ENCODE measurements at places on chromosomes 7 and 10. TPM values are rescaled to one million over a fixed set of nuclear protein-coding genes. Genes with fewer than 3 reads are reported as not detected.

DNA sequence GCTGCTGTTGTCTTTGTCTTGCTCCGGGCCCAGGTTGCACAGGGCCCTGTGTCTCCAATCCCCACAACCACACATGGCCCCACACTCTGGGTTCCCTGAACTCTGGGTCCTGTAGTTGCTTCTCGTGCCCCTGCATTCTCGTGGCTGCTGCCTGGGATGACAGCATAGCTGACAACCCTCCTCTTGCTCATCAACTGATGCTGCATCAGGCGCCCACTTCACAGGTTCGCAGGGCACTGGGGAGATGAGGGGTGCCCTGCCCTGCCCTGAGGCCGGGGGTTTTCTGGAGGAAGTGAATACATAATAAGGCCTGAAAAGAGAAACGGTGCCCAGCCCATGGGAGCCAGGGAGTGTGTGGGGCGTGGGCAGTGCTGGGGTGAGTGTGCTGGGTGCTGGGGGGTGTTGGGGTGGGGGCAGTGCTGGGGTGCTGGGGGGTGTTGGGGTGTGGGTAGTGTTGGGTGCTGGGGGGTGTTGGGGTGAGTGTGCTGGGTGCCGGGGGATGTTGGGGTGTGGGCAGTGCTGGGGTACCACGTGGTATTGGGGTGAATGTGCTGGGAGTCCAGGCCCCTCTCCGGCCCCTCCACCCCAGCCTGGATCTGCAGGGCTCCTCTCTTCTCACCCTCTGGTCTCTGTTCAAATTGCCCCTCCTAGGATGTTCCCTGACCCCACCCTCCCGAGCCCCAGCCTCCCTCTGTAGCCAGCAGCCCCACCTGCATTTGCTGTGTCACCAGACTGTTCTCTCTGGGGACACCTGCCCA lies 2.0 kb upstream of the MTG1 start:
- peak; percentile 78 for DNase-seq

GRCh38 chr7:108327353-108327752 lies 128.9 kb downstream of the NRCAM start:
- no peak for DNase-seq

GRCh38 chr10:110824152-110824441 lies 47.6 kb upstream of the PDCD4 start:
- DNase-seq = no peak

ARL4A gene
- total RNA-seq = 11.3 TPM

DNA sequence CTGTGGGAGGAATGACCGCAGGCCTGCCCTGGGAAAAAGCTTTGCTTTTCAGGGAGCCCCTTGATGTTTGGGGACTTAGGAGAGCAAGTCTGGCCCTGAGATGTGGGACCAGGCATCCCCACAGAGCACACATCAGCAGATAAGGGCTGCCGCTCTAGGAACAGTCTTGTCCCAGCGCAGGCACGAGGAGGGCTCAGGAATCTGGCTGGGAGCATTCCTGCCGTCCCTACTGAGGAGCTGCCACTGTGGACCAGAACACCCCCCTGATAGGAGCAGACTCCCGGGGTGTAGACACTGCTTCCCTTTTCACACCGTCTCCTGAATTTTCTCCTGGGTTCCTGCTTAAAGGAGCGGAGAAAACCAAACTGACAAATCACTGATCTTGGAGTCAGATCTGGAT lies 232.3 kb downstream of the CUX1 start:
- no peak for DNase-seq

SFTPA1 gene
- total RNA-seq = not detected

GRCh38 chr7:17212188-17212587 lies 86.3 kb upstream of the AHR start:
- DNase-seq = no peak

DNA sequence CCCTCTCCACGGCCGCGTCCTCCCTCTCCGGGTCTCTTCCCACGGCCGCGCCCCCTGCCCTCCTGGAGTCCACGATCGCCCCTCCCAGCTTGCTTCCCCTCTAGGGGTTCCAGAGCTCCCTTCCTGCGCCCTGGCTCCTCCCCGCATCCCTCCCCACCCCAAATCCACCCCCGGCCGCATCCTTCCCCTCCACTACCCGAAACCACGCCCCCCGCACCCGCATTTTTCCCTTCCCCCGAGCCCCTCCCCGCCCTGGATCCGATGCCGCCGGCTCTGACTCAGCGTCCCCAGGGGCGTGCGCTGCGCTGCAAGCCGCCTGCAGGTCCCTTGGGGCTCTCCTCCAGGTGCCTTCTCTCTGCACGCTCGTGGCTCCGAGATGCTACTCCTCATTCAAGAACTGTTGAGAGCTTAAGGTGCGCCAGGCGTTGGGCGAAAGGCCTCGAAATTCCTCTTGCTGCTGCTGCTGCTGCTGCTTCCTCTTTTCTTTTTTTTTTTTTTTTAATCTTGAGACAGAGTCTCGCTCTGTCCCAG lies 372 bp upstream of the TMEM130 start:
- peak; percentile 79 for DNase-seq

H2BK1 gene
- not detected for total RNA-seq

GRCh38 chr10:103278537-103278823 lies 1.5 kb downstream of the INA start:
- DNase-seq = no peak

DNA sequence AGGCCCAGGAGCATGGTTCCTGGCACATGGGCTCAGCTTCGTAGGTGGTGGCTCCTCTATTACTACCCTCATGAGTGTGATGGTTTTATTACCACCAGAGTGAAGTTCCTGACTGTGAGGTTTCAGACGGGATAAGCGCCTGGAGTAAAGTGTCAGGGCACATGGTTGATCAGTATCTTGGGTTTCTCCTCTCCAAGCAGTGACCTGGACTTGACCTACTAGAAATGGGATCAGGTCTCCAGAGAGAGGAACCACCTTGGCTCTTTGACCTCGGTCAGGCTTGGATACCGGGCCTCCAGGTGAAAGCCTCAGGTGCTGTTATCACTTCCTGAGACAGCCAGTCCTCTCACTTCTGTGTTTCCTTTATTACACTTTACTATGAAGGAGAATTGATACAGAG lies 67.7 kb downstream of the GRK5 start:
- DNase-seq = no peak

GRCh38 chr10:132326344-132326889 lies 5.6 kb upstream of the LRRC27 start:
- no peak for DNase-seq

GRM3 gene
- not detected for total RNA-seq

DNA sequence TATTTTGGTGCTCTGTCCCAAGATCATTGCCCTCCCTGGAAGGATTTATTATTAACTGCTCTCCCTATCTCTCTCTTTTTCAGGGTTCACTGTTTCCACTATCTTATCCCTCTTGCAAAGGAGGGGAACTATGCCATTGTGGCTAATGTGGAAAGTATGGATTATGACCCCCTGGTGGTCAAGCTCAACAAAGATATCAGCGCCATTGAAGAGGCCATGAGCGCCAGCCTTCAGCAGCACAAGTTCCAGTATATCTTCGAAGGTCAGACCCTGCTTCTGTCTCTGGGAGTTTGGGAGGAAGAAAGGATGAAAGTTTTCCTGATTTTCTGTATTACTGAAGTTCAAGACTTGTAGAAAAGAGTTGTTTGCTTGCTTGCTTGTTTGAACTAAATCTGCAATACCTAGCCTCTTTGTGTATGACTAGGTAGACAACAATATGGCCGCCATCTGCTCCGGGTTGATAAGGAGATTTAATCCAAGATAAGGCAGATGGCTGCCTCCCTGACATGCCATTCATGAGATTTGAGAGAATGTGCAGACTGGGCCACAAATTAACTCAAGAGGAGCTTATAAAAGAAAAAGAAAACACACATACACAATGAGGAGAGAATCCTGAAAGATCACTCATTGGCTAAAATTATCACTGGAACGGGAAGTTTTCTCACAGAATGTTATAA lies 122.2 kb upstream of the LRGUK start:
- no peak for DNase-seq

OR2F2 gene
- not detected for total RNA-seq

GRCh38 chr7:98355250-98355538 lies 45.7 kb downstream of the BAIAP2L1 start:
- no peak for DNase-seq

GRCh38 chr10:124168991-124169802 lies 75.8 kb upstream of the CHST15 start:
- no peak for DNase-seq

- no peak for DNase-seq
Observed at GRCh38 chr7:158420591-158421340, 166.9 kb downstream of the PTPRN2 start.

DNA sequence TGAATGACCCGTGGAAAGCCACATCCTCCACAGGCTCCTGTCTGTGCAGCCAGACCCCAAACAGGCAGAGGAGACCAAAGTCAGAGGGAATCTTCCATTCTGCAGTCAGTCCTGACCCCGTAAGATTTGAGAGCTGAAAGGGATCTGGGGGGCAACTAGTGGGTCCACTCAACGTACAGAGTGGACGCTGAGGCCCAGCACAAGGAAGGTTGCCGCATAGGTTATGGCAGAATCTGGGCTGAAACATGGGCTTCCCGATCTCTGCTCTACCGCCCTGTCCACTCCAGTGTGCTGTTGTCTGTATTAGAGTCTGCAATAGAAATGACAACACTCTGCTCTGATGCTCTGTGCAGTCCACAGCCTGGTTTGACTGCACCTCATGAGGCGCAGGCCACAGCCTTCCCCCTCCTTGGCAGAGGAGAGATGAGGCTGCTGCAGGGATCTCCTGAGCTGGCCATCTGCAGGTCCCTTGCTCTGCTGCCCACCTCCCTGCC lies 7.9 kb upstream of the ZNF22 start:
- DNase-seq = no peak

AOAH gene
- 10.4 TPM for total RNA-seq

GRCh38 chr7:17070231-17070708 lies 188.5 kb upstream of the AGR3 start:
- no peak for DNase-seq

GRCh38 chr10:70579234-70580002 lies 23.1 kb downstream of the PRF1 start:
- DNase-seq = peak; percentile 55

GRCh38 chr10:24834869-24835268 lies 111.2 kb upstream of the ARHGAP21 start:
- no peak for DNase-seq

DNA sequence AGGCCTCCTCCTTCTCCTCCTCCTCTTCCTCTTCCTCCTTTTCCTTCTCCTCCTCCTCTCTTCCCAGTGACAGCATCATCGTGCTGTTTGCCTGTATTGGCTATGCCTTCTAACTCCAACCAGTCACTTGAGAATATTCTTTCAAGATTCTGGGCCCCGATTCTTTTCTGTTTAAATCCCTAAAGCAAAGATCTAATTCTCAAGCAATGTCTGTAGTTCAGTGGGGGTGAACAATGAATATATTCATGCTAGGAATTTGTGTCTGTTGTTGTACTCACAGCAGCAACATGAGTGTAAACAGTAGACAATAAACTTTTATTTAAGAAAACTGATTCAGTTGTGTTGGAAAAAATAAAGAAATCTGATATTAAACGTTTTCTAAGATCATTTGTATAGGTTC lies 30.7 kb downstream of the NUDT5 start:
- DNase-seq = no peak

- DNase-seq = no peak
Observed at GRCh38 chr7:51027106-51027934, 244.6 kb upstream of the GRB10 start.

NPSR1 gene
- not detected for total RNA-seq

GRCh38 chr10:127332631-127333030 lies 136.2 kb upstream of the INSYN2A start:
- DNase-seq = no peak

CHN2 gene
- 1.8 TPM for total RNA-seq

HOXA4 gene
- total RNA-seq = not detected

CYP2E1 gene
- 0.87 TPM for total RNA-seq

Data from activated CD8-positive, alpha-beta T cell treated with anti-CD3 and anti-CD28 coated beads for 36 hours (primary cell).